ENCODE measurements at places on chromosomes 7 and 10.

- DNase-seq: peak; percentile 65
These were observed 245.2 kb downstream of the TNS3 start for GRCh38 chr7:47336472-47337425.

GRCh38 chr7:148963583-148964482, 64.5 kb downstream of the PDIA4 start:
- no peak for DNase-seq

DNA sequence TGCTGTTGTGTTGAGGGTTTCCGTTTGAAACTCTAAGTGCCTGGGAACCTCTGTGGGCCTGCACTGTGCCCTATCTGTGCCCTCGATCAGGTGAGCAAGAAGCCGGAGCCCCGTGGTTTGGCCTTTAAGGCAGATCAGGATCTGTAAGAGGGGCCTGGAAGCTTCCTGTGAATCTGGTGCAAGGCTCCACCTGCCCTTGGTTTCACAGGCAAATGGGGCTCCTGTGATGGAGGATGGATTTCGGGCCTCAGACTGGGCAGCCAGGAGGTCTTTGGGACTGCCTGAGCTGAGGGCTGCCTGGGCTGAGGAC, 21.6 kb downstream of the SCART1 start:
- DNase-seq: no peak

GRCh38 chr10:97981816-97982215, 48.6 kb downstream of the CRTAC1 start:
- DNase-seq: no peak

DNA sequence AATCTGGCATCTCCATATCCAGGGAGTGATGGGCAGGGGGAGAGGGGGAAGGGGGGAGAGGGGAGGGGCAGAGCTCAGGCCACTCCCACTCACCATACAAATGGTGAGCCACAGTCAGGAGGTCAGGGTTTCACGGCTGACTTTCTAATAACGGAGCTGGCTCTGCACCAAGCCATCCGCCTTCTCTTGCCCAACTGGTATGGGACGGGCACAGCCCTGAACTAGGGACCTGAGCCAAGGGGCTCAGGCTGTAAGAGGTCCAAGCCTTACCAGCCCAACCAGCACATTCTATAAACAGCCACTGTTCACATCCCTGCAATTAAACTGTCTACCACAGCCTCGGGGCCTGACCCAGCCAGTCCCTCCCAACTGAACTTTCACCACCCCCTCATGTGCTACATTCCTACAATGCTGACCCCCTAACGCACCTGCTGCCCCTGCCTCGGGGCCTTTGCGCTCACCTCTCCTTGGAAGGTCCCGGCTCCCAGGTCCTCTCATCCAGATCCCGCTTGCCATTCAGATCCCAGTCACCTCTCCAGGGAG, 32.5 kb downstream of the RGS10 start:
- no peak for DNase-seq

GRCh38 chr7:157337316-157338149, 729 bp downstream of the DNAJB6 start:
- DNase-seq: peak; percentile 70

DNA sequence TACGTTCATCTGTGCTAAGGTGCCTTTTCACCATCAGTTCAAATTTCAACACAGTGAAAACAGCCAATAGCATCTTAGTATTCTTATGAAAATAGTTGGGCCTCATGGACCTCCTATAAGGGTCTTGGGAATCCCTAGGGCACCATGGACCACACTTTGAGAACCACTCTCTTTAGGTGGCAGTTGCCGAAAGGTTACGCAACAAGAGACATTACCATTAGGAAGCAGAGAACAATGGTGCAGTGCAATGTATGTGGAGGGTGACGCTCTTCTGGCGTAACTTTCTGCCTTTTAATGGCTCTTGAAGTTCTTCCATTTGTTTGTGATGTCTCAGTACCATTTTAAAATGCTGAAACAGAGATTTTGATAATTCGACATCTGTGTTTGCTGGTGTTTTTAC, 131.1 kb downstream of the CNNM2 start:
- no peak for DNase-seq

GRCh38 chr7:113856010-113856409, 62.8 kb downstream of the PPP1R3A start:
- DNase-seq: no peak

DNA sequence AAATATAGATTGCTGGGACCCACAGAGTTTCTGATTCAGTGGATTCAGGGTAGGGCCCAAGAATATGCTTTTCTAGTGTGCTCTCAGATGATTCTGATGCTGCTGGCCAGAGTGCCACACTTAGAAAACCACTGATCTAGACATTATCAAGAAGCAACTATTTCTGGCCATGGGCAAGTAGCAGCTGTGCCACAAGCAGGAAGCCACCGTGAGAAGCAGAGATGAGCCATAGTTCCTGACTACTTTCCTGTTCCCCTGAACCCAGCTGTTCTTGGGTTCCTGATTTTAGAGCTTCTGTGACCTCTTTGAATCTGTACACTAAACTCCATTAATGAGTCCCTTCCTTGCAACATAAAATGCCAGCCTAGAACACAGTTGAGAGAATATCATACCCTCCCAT, 38.1 kb upstream of the PIK3AP1 start:
- no peak for DNase-seq

GRCh38 chr10:83990126-83990525, 149.2 kb upstream of the GHITM start:
- no peak for DNase-seq

DNA sequence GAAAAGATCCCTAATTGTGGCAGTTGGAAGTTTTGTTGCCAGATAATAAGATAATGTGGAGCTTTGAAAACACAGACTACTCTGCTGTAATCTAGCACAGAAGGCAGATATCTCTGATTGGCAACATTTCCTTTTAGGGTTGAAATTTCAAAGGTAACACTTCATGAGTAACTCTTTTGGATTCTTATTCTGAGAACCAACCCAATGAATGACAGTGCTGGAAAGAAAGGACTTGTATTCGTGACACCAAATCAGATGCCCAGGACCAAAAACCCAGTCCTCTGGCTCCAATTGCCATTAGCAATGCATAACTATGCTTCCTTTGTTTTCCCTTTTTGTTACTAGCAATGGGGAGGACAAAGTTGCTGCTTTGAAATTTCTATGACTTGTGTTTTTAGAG, 41.0 kb upstream of the ELMO1 start:
- DNase-seq: no peak

GRCh38 chr10:78515038-78515872, 481.6 kb downstream of the RPS24 start:
- DNase-seq: no peak

- peak; percentile 29 for DNase-seq
These were observed 77.5 kb upstream of the PHYHIPL start for GRCh38 chr10:59098831-59099452.

DNA sequence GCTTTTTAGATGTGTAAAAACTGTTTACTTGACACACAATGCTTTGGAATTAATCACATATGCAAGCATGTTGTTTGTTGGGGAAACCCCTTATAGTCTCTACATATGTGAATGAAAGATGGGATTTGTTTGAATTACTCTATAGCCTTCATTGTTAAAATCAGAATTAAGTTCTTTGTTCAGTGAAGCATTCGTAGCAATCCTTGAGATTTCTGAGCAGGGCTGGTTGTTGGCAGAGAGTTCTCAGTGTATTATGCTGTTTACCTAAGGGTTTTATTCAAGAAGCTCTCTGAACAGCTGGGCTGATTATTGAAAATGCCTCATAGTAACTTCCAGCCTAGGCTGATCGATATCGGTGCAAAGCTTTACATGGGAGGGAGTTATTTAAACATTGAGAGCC, 190.9 kb downstream of the VTI1A start:
- no peak for DNase-seq

GRCh38 chr7:69115788-69116187, 482.5 kb upstream of the AUTS2 start:
- DNase-seq: no peak

DNA sequence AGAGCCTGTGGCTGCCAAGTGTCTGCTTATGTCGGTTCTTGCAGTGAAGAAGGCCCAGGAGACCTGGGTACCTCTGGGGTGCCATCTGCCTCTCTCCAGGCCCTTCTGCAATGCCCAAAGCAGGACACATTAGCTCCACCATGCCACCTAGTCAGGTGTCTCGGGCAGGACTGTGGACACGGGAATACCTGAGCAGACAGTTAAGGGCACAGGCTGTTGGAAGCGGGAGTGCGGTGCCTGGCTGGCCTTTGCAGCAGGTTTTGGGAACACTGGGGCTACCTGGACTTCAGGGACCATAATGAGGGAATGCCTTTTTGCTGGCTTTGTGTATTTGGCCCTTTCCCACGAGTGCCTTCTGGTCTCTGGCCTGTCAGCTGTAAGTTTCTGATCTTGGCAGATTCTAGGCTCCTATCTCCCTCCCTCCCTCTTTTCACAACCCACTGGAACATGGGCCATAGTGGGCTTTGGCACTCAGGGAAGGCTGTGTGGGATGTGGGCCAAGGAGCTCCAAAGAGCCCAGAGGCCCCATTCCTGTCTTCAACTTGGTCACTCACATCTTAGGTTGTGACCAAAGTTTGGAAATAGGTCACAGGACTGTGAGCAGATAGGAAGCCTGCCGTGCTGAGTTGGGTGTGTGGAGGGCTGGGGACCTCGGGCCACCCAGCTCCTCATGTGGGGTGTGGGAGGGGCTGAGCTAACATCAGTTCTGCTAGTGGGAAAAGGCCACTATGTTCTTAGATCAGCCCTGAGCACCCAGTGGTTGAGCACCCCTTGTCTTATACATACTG, 41.5 kb upstream of the CXCL12 start:
- no peak for DNase-seq

DNA sequence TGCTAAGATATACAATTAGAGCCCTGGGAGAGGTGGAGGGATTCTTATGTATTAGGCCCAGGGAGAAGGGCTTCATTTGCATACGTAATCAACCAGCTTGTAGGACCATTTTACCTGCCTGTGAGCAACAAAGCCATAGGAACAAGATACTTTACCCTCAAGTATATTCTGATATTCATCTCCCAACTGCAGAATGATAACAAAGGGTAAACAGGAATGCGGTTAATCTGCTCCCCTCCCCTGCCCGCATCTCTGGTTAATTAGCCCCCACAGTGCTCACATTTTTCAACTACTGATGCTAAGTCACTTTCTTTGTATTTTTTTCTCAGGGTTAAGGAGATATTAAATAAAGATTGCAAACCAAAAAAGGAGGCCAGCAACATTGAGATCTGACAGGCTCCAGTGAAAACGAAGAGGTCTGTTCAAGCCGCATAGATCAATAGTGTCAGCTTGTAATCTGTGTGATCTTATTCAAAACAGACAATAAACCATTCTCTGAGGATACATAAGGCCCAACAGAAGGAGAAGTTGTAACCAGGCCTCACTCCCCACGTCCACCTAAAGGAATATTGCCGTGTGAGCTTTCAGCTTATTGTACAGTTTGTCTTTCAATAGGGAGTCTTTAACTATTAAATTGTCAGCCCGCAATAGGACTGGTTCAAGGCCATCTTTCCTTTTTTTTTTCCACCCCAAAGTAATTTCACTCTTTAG, 203.4 kb downstream of the RAPGEF5 start:
- DNase-seq: no peak

DNA sequence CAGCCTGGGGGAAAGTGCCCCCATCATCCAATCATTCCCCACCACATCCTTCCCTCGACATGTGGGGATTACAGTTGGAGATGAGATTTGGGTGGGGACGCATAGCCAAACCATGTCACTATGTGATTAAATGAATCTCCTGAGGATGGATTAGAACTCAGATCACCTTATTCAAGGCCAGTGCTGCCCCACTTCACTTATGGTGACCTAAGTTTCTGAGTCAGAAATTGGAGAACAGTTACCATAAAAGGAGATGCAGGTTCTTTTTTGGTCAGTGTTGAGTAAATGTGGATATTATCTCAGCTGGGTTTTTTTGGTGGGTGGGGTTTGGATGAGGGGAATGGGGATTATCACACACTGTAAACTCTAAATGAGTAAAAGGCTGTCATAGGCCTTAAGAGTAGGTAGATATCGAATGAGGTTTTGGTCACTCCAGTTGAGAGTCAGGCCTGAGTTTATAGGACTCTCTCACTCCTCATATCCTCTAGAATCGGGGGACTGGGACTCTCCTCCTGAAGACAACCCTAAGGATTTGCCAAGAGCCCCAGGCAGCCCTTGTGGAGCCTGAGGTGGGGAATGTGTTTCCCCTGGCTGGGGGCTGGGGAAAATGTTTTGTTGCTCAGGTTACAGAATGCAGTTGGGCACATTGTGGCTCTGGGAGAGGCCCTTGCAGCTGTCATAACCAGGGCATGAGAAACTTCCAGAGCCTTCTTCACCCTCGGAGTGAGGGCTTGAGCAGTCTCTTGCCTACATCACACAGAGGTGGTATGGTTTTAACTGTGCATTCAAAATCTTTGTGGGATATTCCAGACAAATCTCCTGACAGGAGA, 213.0 kb downstream of the BAMBI start:
- DNase-seq: no peak

DNA sequence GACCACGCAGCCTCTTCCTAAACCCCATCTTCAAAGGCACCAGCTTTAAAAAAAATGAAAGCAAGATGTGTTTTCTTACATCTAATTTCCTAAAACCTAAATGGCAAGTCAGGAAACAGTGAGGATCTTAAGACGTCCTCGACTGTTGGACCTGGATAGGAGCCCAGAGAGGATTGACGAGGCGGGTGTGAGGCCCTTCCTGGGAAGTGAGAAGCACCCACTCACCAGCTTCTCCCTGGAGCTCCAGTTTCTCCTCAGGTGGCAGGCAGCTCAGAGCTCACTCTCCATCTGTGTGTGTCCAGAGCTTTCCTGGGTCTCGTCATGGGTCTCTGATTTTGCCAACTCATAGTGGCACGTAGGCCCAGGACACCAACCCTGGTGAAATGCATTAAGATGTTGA, 614.0 kb upstream of the AUTS2 start:
- DNase-seq: no peak

DNA sequence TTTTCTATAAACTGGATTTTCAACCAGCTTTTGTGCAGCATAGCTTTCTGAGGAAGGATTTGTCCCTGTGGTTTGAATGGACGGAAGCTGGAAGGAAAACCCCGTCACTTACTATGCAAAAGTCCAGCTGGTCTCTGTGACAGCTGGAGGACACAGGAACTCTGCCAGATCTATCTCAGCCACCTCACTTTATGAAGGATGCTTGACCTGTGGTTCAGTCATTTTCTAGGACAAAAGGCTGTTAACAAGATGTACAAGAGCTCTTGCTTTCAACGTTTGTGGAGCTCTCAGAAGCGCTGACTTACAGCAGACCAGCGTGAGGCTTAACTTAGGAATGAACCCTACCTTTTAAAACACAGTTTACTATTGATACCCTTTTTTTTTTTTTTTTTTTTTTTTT, 90.8 kb downstream of the CREM start:
- peak; percentile 46 for DNase-seq
